ENCODE measurements at places on chromosomes 3 and 15.

DNA sequence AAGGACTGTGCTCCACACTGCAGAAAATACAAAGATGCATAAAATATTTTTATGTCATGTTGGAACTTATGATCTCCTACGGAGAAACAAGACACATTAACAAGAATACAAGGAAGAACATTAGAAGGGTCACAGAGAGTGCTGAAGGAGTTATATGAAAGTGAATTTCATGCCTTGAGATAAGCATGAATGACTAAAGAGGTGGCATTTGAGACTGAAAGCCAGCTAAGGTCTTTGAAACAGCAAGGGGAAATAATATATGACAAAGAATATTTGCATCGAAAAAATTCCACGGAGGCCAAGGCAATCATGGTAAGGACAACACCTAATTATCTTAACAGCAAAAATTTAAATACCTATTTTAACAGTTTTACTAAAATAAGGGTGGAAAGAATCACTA lies 12.5 kb downstream of the GSK3B start:
- DNase-seq: no peak

DNA sequence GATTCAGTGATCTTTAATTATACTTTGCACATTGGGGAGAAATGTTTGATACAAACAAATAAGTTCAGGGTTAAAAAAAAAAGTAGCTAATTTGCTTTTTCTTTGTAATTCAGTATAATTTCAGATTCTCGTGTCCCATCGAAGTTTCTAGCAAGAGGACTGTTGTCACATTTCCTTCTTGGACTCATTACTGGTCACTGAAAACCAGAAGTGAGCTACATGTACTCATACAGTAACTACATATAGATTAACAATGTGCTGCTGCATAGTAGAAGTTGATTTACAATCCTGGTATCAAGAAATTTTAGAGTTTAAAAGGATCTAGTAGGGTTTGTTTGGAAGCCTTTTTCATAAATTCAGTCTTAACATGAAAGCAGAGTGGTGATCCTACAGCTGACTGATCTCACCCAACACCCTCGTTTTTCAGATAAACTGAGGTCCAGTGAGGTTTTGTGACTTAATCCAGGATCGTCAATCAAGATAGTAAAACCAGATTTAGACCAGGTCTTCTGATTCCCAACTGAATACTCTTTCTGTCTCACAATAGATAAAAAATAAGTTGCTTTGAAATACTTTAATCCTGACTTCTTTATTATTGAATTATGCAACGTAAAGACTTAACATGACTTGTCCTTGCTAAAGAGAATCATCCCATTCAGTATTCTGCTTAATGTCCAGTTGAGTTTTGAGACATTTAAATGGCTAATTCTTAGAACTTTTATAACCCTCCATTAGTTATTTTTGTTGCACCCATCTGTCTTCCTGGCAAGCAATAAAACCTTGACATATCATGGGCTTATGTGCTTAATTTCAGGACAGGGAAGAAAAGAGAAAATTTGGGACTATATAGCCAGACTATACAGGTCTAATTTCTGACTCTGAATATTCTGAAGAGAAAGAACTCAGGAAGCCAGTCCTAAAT lies 2.8 kb downstream of the SEC62 start:
- no peak for DNase-seq

- DNase-seq: no peak
Measured at GRCh38 chr3:104005815-104006214, 1360.9 kb upstream of the ALCAM start.

DNA sequence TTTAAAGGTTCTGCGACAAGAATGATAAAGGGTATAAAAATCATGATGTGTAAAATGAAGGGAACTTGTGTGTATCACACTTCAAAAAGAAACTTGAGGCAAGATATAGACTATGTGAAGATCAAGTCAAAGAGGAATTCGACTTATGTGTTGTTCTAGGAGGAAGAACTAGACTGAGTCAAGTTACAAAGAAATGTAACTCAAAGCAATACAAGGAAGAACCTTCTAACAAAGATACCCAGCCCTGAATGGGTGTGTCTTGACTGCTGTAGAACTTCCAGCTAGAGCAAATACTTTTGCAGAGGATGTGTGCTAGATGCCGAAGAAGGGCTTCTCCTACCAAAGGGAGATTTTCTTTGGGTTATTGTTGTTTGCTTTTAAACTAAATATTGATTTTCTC lies 2.4 kb downstream of the SLC49A4 start:
- DNase-seq: no peak

- DNase-seq: no peak
Measured at GRCh38 chr15:64767203-64767602, 8.2 kb downstream of the RBPMS2 start.

- no peak for DNase-seq
Measured at GRCh38 chr3:106206146-106206545, 337.3 kb upstream of the CBLB start.

GRCh38 chr3:48989796-48990635 lies at the start of gene P4HTM:
Gene P4HTM (plus strand): TSS chr3:48990241. CDS start chr3:48990257, 16 bp downstream.
- DNase-seq: peak; percentile 66

DNA sequence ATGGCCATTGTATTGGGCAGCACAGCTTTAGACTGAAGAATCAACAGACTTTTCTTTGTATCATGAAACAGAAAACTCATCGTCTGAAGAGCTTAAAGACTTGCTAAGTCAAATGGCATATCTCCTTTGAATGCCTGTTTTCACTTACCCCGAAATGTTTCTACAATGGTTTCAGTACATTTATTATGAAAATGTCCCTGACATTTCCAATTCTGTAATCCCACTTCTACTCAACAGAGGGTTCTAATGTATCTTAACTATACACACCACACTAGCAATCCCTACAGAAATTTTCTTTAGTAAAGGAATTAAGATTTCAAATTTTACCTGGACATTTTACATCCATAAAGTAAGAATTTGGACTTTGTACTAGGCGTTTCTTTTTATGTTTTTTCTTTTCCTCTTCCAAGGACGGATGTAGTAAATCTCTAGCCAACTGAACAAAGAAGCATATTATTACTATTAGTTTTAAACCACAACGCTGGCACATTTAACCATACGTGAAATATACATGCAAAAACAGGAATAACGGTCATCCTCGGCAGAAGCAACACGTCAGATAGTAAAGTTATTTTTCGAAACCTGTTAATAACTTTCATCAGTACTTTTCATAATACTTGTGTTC lies 1.1 kb downstream of the RPS27L start:
- DNase-seq: no peak

GRCh38 chr3:109278141-109278540 lies 38.2 kb downstream of the DPPA2 start:
- DNase-seq: no peak

GRCh38 chr3:105527949-105528348 lies 161.2 kb downstream of the ALCAM start:
- no peak for DNase-seq

DNA sequence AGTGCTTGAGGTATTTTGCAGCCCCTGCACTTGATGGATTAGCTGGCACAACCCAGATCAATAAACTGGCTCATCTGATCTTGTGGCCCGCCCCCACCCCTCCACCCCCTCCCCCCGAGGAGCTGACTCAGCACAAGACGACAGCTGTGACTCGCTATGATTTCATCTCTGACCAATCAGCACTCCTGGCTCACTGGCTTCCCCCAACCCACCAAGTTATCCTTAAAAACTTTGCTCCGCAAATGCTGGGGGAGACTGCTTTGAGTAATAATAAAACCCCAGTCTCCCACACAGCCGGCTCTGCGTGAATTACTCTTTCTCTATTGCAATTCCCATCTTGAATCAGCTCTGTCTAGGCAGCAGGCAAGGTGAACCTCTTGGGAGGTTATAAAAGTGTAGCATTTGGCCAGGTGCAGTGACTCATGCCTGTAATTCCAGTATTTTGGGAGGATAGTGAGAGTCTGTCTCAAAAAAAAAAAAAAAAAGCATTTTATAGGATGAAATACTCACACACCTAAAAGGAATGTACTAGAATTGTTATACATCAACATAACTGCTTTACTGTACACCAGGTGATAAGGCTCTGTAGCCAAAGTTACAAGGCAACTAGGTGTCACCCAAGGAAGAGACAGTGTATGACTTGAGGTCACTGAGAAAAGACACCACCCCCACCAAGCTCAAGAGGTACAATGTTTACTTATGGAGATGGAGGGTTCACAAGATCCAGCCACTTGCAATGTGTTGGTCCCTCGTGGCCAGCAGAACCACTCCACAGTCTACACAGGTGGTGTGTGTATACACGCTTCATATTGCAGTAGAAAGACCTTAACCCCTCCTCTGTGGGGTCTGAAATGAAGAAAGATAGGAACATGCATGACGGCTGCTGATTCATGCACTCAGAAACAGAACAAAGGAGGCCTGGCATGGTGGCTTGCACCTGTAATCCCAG lies 8.6 kb downstream of the ZNF445 start:
- DNase-seq: no peak

GRCh38 chr15:33157371-33158037 lies 37.0 kb downstream of the FMN1 start:
- DNase-seq: no peak

DNA sequence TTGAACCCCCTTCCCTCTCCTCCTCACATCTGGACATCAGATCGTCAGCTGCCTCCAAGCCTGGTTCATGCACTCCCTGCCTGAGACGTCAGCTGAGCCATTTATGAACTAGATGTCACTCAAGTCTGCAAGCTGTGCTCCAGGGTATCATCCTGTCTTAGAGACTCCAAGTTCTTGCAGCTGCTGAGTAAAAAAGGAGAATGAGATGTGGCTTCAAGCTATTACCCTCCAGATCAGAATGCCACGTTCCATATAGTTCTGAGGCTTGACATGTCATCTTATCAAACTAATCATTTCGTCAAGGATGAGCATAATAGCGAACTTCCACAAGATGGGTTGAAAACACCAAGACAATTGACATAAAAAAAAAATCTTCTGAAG lies 766.3 kb downstream of the TBL1XR1 start:
- DNase-seq: no peak

DNA sequence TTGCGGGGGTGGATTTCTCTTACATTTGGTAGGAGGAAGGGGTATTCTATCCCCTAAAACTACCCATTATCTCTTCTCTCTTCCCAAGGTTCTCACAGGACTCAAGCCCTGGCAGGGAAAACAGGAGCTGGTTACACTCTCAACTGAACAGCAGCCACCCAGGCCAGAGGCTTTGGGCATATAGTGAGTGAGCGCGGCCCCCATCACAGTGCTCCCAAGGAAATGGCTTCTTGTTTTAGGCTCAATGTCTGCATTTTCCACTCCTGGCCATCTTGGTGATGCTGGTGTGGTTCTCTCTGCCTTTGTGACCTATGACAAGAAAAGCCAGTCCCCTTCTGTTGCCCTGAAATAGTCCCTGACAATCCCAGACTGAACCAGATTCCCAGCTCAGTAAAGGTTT lies 50.1 kb downstream of the WDR76 start:
- no peak for DNase-seq

DNA sequence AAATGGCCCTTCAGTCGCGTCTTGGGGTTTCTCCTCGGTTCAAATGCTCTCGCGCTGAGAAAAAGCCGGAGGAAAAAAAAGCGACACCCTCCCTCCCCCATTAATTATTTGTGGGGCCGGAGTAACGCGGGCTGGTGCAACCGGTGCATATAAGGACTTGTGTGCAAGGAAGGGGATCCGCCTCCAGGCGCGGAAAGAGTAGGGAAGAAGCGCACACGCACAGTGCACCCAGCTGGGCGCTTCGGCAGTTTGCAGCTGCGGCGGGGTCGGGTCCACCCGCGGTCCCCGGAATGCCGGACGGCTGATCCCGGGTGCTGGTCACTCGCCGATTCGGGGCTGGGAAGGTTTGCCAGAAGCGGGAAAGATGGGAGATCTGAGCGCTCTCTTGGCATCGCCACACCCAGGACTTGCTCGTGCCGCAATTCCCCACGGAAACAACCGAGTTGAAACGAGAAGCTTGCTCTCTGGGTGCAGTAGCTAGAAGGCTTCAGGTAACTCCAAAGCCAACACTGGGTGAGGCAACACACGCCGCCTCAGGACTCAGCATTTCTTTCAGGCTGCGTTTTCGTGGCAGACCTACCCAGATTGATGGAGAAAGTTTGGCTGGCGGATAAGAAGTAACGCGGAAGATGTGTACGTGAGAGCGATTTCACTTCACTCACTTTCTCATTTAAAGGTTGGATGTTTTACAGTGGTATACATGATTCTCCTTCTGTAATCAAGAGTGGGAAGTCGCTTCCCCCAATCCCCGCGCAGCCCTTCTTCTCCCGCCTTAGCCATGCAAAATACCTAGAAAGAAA lies 720 bp upstream of the TNIK start:
- peak; percentile 23 for DNase-seq

- DNase-seq: no peak
Measured at GRCh38 chr15:65212097-65212496, 824 bp upstream of the CILP start.

DNA sequence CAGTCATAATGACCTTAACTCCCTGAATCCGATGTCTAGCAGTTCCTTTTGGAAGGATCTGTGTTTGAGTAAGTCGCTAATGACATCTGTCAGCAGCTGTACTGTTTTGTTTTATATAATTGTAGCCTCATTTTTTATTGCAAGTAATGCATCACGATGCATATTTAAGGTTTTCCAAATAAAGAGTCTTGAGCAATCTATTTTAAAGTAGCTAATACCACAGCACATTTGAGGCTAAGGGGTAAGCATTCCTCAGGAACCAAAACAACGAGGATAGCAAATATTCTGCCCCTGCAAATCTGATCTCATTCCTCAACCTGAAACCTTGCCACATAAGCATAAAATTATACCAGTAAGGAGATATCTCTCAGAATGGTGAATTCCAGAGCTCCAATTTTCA lies 98.7 kb downstream of the TBC1D5 start:
- no peak for DNase-seq

DNA sequence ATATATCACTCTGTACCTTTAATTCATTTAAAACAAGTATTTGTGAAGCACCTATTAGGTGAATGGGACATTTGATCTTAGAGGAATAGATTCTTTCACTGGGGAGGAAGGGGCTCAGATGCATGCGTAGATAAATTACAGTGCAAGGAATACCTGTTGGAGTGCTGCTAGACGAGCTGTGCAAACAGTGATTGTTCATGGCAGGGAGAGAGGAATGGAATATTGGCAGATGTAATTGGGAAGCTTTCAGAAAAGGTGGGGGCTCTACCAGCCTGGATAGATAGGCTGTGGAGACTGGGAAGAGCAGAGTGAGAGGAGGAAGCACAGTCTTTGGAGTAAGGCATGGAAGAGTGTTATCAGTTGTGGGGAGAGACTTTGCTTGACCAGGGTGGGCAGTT lies 116.8 kb downstream of the AKAP13 start:
- no peak for DNase-seq

- DNase-seq: no peak
Measured at GRCh38 chr15:88395241-88395640, 71.9 kb downstream of the MRPL46 start.

DNA sequence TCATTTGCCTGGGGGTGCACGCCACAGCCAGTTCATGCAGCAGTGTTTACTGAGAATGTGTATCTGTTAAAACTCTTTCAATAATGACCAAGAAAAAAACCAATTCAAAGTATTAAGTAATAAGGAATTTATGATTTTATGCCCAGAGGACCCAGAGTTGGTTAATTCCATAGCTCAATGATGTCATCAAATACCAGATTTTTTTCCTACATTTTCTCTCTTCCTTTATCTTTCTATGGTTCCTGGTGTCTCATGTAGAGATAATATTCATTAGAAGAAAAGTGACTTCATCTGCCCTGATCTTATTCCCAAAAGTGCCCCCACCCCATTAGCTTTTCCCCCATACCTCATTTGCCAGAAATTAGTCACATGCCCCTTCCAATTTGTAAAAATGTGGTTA lies 44.6 kb upstream of the LMCD1 start:
- no peak for DNase-seq

- no peak for DNase-seq
Measured at GRCh38 chr3:10505791-10506585, 602 bp upstream of the ATP2B2 start.

Measured in activated T-helper 1 cell treated with Interleukin-2 at 50 U/mL for 16 hours (primary cell).